Hepatic stellate cell (primary cell): ENCODE measurements at places on chromosomes 2 and 18.

DNA sequence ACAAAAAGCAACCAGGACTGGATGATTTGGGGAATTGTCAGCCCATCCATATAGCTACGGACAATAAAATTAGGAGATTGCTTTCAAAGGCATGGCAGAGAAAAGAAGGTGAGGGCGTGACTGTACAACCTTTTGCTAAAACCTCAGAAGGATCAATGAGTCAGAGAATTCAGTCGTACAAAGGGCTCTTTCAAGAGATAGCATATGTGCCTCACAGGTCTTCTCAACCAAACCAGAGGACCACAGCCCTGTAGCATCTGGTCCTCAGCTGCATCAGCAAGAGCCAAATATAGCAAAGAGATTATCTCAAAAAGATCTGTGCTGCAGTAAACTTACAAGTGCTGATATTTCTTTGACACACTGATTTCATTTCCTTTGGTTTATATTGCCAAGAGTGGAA is 149.9 kb upstream of the RAB6C start:
- no peak for DNase-seq

DNA sequence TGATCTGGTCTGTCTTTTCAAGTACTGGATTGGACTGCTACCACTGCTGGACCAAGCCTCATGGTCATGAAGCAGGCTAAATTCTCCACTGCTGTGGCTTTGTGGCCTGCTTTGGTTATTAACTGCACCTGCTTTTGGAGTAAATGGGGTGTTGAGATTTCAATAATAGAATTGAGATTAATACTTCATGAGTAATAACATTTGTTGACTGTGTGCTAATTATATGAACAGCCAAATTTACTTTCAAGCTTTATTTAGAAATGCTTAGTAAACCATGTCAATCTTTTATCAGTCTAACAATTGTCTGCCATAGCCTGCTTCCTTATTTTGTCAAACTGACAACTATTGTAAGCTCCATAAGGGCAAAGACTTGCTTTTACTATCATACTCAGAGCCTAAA is 27.4 kb upstream of the MTIF2 start:
- no peak for DNase-seq

- no peak for DNase-seq
Measured at GRCh38 chr18:71047882-71048281, 759.0 kb downstream of the SOCS6 start.

GRCh38 chr2:201996006-201996405 is 37.6 kb upstream of the FZD7 start:
- no peak for DNase-seq

DNA sequence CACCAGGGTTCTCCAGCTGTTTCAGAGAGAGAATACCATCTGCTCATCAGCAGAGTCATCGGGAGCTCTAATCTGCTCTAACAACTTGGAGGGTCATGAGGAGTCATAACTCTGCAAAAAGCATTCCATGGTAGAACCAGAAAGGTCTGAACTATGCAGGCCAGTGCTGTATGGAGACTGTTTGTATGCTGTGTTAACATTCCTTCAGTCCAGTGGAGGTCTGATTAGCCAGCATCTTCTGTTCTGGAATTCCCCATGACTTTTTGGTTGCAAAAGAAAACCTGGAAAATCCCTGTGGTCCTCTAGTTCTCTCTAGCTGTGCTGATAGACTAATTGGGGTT is 9.4 kb upstream of the ITGB6 start:
- peak; percentile 65 for DNase-seq

DNA sequence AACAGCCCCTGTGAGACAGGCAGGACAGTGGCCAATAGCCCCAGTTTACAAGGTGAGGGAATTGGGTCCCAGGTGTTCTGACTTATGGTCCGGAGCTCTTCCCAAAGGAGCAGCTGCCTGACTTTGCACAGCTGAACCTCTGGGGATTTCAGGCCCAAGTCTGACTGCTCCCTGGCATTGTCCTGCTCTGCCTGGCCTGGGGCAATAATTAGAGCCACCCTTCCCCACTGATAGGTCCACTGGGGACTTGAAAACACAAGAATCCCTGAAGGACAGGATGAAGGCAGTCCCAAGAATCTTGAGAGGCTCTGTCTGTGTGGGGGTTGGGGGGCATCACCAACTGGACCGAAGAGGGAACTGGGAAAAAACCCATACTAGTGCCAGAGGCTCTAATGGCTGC is 3.7 kb upstream of the FEV start:
- DNase-seq: no peak

DNA sequence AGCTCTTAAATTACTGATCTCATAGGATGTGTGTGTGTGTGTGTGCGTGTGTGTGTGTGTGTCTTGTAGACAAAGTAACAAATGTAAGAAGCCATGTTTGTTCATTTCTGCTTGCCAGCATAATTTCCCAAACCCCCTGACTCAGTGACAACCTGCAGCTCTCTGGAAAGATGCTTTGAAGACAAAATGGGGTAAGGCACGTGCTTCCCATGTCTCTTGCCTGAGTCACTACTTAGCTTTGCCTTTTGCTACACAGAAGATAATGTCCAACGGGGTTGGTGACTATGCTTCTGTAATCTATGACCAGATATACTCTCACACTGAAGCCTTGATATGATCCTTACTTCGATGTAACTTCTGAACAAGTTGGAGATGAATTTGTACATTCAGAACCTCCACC is 332.0 kb downstream of the SLC4A3 start:
- DNase-seq: no peak

- DNase-seq: peak; percentile 37
Measured at GRCh38 chr18:75246721-75247610, 36.4 kb downstream of the TSHZ1 start.

DNA sequence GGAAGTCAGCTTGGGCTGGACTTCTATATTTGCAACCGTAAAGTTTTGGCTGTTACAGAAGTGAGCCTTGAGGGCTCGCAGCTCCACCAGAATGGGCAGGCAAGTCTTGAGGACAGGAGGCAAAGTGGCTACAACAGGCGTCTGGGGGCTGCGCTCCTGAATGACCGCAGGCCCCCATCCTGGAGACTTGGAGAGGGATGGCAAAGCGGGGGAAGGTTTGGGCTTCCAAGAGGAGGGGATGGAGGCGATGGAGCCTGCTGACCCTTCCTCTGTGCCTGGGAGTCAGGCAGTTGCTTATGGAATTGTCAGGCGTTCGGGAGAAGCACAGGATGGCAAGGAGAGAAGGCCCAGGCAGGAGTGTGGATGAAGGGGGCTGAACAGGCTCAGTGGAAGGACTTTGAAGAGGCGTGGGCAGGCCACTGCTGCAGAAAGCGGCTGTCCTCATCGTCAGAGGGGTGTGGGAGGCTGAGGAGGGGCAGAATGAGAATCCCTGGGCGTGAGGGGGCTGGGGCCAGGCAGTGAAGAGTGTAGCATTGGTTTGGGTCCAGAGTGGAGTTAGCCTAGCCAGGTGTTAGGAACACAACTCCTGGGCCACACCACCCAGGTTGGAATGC is 72.3 kb downstream of the INHBB start:
- no peak for DNase-seq

GRCh38 chr2:234427081-234428061 is 69.5 kb downstream of the ARL4C start:
- peak; percentile 81 for DNase-seq

DNA sequence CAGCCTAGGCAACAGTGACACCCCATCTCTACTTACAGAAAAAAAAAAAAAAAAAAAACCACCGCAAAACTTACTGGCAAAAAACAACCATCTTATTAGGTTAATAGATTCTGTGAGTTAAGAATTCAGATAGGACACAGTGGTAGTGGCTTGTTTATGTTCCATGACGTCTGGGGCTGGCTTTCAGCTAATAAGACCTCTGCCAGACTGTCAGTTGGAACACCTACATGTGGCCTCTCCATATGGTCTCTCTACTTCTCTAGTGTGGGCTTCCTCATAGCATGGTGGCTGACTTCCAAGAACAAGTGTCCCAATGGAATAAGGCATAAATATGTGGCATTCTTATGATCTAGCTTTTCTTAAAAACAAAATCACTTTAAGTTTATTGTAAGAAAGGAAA is 94.0 kb upstream of the OTX1 start:
- DNase-seq: no peak

- no peak for DNase-seq
Measured at GRCh38 chr2:150567771-150568301, 80.4 kb upstream of the RND3 start.

- no peak for DNase-seq
Measured at GRCh38 chr2:74390606-74391005, 10.5 kb upstream of the DCTN1 start.
